Lung (tissue), 17 donors: ENCODE measurements at places on chromosomes 2 and 18.

DNA sequence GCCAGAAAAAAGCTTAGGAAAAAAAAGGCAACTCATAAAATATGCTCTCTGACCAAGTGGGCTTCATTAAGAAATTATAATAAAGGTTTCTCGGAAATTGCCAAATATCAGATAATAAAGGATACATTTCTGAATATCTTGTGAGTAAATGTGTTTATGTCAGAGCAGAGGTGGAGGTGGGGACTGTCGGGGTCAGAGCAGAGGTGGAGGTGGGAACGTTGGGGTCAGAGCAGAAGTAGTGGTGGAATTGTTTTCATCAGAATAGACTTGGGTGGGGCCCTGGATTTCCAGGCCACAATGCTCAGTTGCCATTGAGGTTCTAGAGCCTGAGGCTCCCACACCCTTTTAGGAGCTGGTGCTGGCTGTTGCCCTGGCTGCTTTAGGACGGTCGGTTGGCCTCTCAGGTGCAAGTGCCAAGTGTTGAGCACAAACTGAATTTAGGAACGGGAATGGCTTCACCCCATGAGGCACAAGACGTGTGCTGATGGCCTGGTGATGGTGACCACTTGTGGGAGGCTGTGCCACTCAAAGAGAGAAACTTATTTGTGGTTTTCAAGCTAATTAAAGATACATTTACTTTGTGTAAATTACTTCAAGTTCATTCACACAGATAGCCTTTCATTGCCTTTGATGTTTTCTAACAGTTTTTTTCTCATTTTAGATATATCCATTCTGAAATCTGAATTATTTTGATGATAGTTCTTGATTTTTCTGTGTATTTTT, 131.5 kb downstream of the ATP9B start:
- peak; percentile 80 for DNase-seq
- no peaks in the 10 kb centered on the region for H3K36me3 ChIP-seq
- H3K4me1 ChIP-seq: no peaks in the 10 kb centered on the region
- no peak overlapping the region for H3K4me3 ChIP-seq

DNA sequence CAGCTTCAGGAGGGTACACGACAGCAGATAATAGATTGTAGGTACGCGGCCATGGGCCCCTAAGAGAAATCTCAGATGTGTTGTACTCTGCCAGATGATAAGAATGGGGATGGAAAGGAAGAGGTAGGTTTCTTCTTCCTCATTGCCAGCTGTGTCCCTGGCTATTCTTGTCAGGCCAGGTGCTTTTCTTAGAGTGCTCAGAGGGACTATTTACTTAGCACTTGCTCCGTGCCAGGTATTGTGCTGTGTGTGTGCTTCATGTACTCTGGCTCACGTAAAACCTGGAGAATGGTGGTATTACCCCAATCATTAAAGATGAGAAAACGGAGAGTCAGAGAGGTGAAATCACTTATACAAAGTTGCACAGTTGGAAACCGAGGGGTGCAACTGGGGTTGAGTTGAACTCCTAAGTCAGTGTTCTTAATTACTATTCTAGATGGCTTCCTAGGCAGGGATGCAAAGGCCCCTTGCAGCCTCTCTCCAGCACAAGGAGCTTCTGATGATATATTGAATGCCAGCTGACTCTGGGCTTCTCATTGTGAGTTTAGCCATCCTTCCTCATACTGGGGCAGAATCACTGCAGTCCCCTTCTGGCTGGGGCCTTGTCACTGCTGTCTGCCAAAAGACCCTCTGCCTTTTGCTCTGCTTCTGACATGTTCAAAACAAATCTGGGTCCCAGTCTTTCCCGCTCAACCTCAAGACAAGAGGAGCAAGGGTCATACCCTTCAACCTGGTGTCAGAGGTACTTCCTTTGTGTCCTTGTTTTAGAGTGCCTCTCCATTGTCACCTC, 60.7 kb downstream of the LYPD1 start:
- DNase-seq: no peak
- no peak overlapping the region for H3K4me3 ChIP-seq
- H3K27ac ChIP-seq: no peak overlapping the region

DNA sequence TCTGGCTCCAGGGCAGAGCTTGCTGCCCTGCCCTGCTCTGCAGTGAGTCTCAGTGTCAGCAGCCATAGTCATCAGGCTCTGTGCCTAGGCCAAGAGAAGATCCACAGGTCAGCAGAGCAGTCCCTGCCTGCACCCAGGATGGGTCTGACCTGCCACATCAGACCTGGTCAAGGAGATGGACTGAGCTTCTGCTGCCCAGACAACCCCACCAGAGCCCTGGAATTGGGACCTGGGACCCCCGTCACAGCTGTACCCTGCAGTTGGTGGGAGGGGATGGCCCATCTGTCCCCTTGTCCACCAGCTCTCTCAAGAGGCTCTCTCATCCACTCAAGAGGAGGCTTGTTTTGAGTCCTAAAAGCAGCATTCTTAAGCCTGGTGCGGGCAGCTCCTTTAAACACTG, 142.6 kb downstream of the TFCP2L1 start:
- H3K36me3 ChIP-seq: no peaks in the 10 kb centered on the region
- no peak for DNase-seq
- no peak overlapping the region for H3K4me3 ChIP-seq
- H3K27me3 ChIP-seq: no peaks in the 10 kb centered on the region

GRCh38 chr2:218009231-218009630, 6.4 kb upstream of the TNS1 start:
- H3K27ac ChIP-seq: no peak overlapping the region
- no peak for DNase-seq
- peaks cover 23% of the 10 kb centered on the region for H3K4me1 ChIP-seq

- DNase-seq: no peak
- no peaks in the 10 kb centered on the region for H3K4me1 ChIP-seq
- H3K4me3 ChIP-seq: no peak overlapping the region
- no peaks in the 10 kb centered on the region for H3K36me3 ChIP-seq
- no peaks in the 10 kb centered on the region for H3K27me3 ChIP-seq
- no peak overlapping the region for H3K27ac ChIP-seq
These were observed 66.0 kb downstream of the CDH2 start for GRCh38 chr18:28110924-28111323.

GRCh38 chr2:235149736-235150135, 197.9 kb downstream of the SH3BP4 start:
- no peak for DNase-seq
- no peaks in the 10 kb centered on the region for H3K27me3 ChIP-seq
- no peaks in the 10 kb centered on the region for H3K4me1 ChIP-seq
- no peaks in the 10 kb centered on the region for H3K36me3 ChIP-seq
- H3K4me3 ChIP-seq: no peak overlapping the region
- H3K27ac ChIP-seq: no peak overlapping the region

GRCh38 chr18:13584825-13585224, 141.5 kb downstream of the FAM210A start:
- H3K4me1 ChIP-seq: peaks cover 5% of the 10 kb centered on the region
- H3K27ac ChIP-seq: no peak overlapping the region
- no peak overlapping the region for H3K4me3 ChIP-seq
- H3K27me3 ChIP-seq: no peaks in the 10 kb centered on the region
- no peak for DNase-seq

DNA sequence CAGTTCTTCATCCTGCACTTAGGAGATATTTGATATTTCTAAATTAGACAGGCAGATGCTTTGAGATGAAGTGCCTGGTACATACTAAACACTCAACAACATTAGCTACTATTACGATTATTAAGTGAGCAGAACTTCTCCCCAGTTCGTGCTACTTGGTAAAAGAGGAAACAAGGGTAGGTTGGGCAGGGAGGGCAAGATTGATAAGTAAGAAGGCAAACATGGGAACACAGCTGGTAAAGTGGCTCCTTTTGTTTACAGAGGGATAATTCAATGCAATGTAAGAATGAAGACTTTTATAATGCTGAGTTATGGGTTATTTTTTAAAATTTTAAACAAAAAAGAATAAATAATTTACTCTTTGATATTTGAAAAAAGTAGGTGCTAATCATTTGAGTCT, 15.9 kb upstream of the WIPF1 start:
- no peak overlapping the region for H3K4me3 ChIP-seq
- H3K36me3 ChIP-seq: no peaks in the 10 kb centered on the region
- H3K4me1 ChIP-seq: peaks cover 3% of the 10 kb centered on the region
- DNase-seq: no peak
- H3K27me3 ChIP-seq: no peaks in the 10 kb centered on the region

- DNase-seq: no peak
- peaks cover 7% of the 10 kb centered on the region for H3K4me1 ChIP-seq
- no peak overlapping the region for H3K4me3 ChIP-seq
- no peaks in the 10 kb centered on the region for H3K36me3 ChIP-seq
- no peaks in the 10 kb centered on the region for H3K27me3 ChIP-seq
These were observed 271.8 kb upstream of the HS6ST1 start for GRCh38 chr2:128590309-128591021.

GRCh38 chr2:105329561-105330495, at the start of gene TGFBRAP1:
TSS of gene TGFBRAP1 (minus strand) at chr2:105329735. CDS start at chr2:105308301, 21,434 bp downstream.
- H3K27ac ChIP-seq: peak within 1 kb of the TSS; percentile 95
- no peaks in the 10 kb centered on the region for H3K27me3 ChIP-seq
- H3K36me3 ChIP-seq: no peaks in the 10 kb centered on the region
- H3K4me1 ChIP-seq: peaks cover 4% of the 10 kb centered on the region
- peak within 1 kb of the TSS; percentile 77 for H3K4me3 ChIP-seq
- DNase-seq: peak; percentile 75

GRCh38 chr2:10283106-10284062, 19.3 kb upstream of the HPCAL1 start:
- no peak overlapping the region for H3K4me3 ChIP-seq
- no peaks in the 10 kb centered on the region for H3K27me3 ChIP-seq
- H3K27ac ChIP-seq: no peak overlapping the region
- DNase-seq: no peak

- DNase-seq: no peak
- H3K4me1 ChIP-seq: no peaks in the 10 kb centered on the region
- no peak overlapping the region for H3K27ac ChIP-seq
These were observed 329.5 kb upstream of the CWC22 start for GRCh38 chr2:180336550-180336949.

- no peaks in the 10 kb centered on the region for H3K36me3 ChIP-seq
- no peak overlapping the region for H3K4me3 ChIP-seq
- H3K27me3 ChIP-seq: no peaks in the 10 kb centered on the region
These were observed 33.6 kb upstream of the RNF149 start for GRCh38 chr2:101341901-101342624.

GRCh38 chr2:10022966-10023662, 20.2 kb upstream of the KLF11 start:
- no peaks in the 10 kb centered on the region for H3K27me3 ChIP-seq
- no peak overlapping the region for H3K4me3 ChIP-seq
- DNase-seq: no peak
- H3K27ac ChIP-seq: no peak overlapping the region
- H3K4me1 ChIP-seq: no peaks in the 10 kb centered on the region

- H3K27ac ChIP-seq: no peak overlapping the region
- H3K27me3 ChIP-seq: no peaks in the 10 kb centered on the region
- peaks cover 23% of the 10 kb centered on the region for H3K36me3 ChIP-seq
- no peak for DNase-seq
- no peak overlapping the region for H3K4me3 ChIP-seq
- H3K4me1 ChIP-seq: no peaks in the 10 kb centered on the region
These were observed 69.7 kb downstream of the UGGT1 start for GRCh38 chr2:128160616-128161275.

GRCh38 chr2:239890206-239890746, 134.9 kb downstream of the NDUFA10 start:
- H3K27ac ChIP-seq: no peak overlapping the region
- no peak overlapping the region for H3K4me3 ChIP-seq
- H3K36me3 ChIP-seq: no peaks in the 10 kb centered on the region
- H3K4me1 ChIP-seq: no peaks in the 10 kb centered on the region
- DNase-seq: no peak

DNA sequence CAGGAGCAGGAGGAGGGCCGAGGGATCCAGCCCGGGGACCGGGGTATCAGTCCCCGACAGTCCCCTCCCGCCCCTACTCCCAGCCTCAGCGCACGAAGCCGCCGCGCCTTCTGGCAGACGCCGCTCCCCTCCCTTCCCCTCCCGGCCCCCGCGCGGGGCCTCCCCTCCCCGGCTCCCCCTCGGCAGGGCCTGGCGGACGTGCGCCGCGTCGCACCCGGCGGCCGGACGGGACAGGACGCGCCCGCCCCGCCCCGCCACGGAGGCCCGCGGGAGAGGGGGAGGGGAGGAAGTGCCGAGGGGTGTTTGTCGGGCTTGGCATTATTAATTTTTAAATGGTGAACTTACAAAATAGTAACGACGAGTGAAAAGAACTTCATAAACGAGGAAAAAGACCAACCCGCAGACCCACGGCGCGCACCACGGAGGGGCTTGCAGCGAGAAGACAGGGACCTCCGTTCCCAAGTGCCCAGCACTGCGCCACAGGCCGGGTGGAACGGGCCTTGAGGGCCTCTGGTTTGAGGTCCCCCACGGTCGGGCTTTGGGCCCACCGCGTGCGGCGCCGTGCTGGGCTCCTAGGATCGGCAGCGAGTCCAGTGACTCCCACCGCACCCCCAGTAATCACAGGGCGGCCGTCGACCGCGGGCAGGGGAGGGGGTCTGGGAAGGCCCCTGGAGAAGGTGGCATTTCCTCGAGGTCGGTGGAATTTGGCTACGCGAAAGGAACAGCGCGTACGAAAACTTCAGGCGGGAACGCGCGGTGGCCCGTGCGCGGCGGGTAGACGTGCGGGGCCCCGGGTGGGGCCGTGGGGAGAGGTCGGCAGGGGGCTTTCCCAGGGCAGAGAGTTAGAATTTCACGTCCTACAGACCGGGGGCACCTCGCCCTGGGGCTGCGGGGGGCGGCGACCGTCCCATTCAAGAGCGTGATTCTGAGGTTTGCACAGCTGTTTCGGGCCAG, 954 bp upstream of the CTDSP1 start:
- H3K4me1 ChIP-seq: peaks cover 22% of the 10 kb centered on the region
- peak overlapping the region; percentile 41 for H3K4me3 ChIP-seq

DNA sequence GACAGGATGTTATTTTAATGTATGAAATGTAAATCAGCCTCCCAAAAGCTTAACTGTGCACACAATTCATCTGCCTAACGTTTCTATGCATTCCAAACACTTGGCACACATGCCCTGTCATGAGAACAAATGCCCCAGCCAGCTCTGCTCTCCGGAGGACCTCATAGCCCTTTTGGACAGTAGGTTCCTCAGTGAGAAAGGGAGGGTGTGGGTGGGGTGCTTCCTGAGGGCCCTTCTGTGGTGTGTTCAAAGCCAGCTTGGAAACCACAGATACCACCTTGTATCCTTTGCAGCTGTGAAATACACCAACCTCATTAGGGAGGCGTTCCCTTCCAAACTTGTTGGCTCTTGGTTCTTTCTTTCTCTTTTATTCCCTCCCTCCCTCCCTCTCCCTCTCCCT, 102.2 kb upstream of the ASB18 start:
- peaks cover 5% of the 10 kb centered on the region for H3K27me3 ChIP-seq
- no peaks in the 10 kb centered on the region for H3K36me3 ChIP-seq
- DNase-seq: no peak

DNA sequence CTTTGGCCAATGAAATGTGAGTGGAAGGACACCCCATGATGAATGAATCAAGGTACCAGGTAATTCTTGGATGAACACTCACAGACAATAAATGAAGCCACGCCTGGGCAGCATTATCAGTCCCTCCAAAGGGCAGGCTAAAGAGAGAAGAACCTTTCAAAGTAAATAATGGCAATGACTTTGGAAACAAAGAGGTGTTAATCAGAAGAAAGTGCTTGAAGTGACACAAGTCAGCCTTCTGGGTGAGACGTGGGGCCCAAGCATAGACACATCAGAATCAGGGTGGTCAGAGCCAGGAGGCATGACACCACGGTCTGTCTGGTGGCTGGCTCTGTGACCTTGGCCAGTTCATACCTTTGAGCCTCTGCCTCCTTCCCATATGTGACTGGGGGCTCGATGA, 103.3 kb downstream of the POLR1A start:
- peaks cover 14% of the 10 kb centered on the region for H3K4me1 ChIP-seq
- no peak overlapping the region for H3K4me3 ChIP-seq
- no peak for DNase-seq
- no peak overlapping the region for H3K27ac ChIP-seq
- no peaks in the 10 kb centered on the region for H3K36me3 ChIP-seq
